ENCODE measurements at places on chromosomes 4 and X.

DNA sequence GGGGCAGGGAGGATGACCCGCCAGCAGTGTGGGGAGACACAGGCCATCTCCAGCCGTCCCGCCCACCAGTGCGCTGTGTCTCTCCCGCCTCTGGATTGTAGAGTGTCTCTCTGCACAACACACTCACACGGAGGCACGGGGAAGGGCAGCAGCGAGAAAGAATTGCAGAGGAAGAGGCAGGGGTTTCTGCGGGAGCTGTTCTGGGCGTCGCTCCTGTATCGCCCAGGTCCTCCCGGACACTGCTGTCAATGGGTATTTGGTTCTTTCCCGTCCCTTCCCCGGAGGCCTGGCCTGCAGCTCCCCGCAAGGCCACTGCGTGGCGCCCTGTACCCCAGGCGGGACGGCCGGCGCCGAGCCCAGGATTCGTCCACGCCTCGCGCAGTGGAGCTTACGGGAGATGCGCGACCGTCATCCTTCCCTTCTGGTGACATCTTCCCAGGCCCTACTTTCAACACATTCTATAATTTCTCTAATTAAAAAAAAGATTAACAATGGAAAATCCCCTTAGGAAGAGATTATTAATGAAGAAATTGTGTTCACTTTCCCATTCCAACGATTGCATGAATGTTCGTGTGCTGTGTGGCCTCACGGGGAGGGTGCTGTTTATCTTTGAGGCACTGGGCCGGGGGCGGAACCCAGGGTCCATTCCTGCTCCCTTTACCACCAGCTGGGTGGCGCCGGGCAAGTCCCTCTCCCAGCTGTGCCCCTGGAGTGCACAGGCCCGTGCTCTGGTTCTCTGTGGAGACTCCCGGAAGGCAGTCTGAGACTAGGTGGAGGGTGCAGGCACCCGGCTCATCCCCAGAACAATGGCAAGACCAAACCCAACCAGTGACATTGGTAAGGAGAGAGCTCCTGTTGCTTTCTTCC, 95.7 kb downstream of the CPZ start:
- DNase-seq, result no peak

GRCh38 chrX:153966841-153967535, 4.6 kb downstream of the HCFC1 start:
- DNase-seq, result no peak

GRCh38 chr4:26490111-26490959, at the start of gene CCKAR:
Gene CCKAR (minus strand): TSS chr4:26490484. CDS start chr4:26490267, 217 bp downstream.
- no peak for DNase-seq

GRCh38 chr4:8690216-8691150, 97.9 kb downstream of the CPZ start:
- no peak for DNase-seq

GRCh38 chrX:3468031-3468430, 121.6 kb upstream of the MXRA5 start:
- DNase-seq, result no peak
